Esophagus muscularis mucosa (tissue), 4 donors: ENCODE measurements at places on chromosomes 6 and 20. TPM values are rescaled to one million over a fixed set of nuclear protein-coding genes. Genes with fewer than 3 reads are reported as not detected.

DNA sequence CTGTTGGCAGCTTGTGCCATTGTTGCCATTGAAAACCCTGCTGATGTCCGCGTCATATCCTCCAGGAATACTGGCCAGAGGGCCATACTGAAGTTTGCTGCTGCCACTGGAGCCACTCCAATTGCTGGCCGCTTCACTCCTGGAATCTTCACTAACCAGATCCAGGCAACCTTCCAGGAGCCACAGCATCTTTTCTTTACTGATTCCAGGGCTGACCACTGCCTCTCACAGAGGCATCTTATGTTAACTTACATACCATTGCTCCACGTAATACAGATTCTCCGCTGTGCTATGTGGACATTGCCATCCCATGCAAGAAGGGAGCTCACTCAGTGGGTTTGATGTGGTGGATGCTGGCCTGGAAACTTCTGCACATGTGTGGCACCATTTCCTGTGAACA lies 221.8 kb upstream of the FAM83B start:
- DNase-seq = no peak

- DNase-seq = no peak
Observed at GRCh38 chr6:125866433-125866832, 75.7 kb downstream of the NCOA7 start.

GRCh38 chr6:139708337-139709199 lies 334.1 kb upstream of the CITED2 start:
- no peak for DNase-seq

TPD52L1 gene
- 46.4 TPM for total RNA-seq

BACH2 gene
- 9.8 TPM for total RNA-seq
